ENCODE measurements at places on chromosomes 2 and 18. TPM values are rescaled to one million over a fixed set of nuclear protein-coding genes. Genes with fewer than 3 reads are reported as not detected.

Gene SRD5A2
- total RNA-seq, result 0.09 TPM

Gene HDLBP
- total RNA-seq, result 464 TPM

Gene ERMN
- not detected for total RNA-seq

Gene REG1B
- total RNA-seq, result 8.1 TPM
